Hematopoietic multipotent progenitor cell treated with erythropoietin and hydrocortisone succinate and interleukin-3 and kit ligand, for 8 days (in vitro differentiated cells): ENCODE measurements at places on chromosomes 2 and 18.
A peak's percentile ranks its signal among the peaks of the same experiment; 100 is the strongest.

- no peak for DNase-seq
Observed at GRCh38 chr18:49669403-49669802, 107.5 kb downstream of the LIPG start.

DNA sequence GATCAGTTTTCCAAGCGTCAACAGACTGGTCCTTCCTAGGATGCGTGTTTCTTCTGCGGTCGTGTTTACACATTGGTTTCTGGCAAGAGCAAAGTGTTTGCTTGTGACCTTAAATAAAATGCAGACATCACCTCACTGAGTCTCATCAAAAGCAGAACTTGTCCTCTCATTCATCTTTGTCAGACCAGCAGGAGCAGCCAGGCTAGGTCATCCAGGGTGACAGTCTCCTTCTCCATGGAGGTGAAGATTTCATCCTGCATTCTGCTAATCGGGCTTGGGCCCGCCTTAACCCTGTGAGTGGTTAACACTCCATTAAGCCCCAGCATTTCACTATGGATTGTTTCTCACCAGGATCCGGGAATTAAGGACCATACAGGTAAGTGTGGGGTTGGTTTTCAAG lies 64.2 kb upstream of the PID1 start:
- DNase-seq: no peak

GRCh38 chr2:219207884-219208740 lies 1.5 kb downstream of the ZFAND2B start:
- DNase-seq: peak; percentile 2

GRCh38 chr2:85158559-85159273 lies 25.5 kb downstream of the TCF7L1 start:
- DNase-seq: no peak

GRCh38 chr18:371609-371982 lies 103.7 kb upstream of the THOC1 start:
- no peak for DNase-seq
